ENCODE measurements at places on chromosomes 1 and 21.
A peak's percentile ranks its signal among the peaks of the same experiment; 100 is the strongest.

DNA sequence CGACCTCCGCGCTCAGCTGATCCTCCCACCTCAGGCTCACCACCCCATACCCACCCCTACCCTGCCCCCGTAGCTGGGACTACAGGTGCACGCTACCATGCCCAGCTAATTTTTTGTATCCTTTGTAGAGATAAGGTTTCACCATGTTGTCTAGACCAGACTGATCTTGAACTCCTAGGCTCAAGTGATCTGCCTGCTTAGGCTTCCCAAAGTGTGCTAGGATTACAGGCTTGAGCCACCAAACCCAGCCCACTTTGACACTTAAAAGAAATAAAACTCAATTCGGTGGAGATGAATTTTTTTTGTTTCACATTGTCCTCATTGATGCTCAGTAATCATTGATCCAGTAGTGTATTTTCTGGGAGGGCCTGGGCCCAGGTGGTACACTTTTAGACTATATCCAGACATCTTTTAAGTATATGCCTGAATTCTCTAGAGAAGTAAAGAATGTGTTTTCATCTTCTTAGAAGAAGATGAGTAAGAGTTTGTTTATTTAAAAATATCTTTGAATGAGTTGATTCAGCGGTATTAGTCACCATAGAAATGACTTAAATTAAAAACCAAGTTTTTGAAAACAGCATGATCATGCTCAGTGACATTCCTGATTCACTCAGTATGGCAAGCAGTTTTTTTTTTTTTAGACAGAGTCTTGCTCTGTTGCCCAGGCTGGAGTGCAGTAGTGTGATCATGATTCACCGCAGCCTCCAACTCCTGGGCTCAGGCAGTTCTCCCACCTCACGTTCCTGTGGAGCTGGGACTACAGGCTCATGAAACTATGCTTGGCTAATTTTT is 57.8 kb downstream of the EPB41 start:
- DNase-seq, result no peak

- DNase-seq, result no peak
Measured at GRCh38 chr21:36044056-36044455, 16.3 kb downstream of the SETD4 start.

DNA sequence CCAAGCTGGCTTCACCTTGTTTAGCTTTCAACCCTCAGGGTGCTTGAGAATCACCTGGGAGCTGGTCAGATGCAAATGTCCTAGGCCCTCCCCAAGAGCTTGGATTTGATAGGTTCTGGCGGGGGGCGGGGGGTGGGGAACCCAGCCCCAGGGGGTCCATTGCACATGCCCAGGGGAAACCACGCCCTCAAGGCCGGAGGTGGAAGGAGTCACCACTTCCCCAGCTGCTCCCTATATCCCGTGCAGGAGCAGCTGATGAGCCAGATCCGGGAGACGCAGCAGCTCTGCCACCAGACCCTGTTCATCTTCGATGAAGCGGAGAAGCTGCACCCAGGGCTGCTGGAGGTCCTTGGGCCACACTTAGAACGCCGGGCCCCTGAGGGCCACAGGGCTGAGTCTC is 5.8 kb downstream of the TOR3A start:
- no peak for DNase-seq

DNA sequence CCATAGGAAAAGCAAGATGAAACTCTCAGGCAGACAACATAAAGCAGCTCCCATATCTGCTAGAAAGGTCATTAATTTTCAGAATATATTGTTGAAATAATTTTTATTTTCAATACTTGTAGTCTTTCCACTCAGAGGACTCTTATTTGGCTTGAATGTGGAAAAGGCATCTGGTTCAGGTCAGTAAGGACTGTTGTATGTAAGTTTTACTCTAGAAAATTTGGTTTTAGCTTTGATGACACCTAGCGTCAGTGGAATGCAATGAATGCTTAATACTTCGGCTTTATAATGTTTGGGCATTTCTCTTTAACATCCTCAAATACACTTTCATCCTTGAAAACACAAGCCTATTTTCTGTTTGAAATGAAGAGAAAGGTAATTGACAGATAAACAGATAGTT is 63.3 kb downstream of the LRRC40 start:
- DNase-seq, result no peak

DNA sequence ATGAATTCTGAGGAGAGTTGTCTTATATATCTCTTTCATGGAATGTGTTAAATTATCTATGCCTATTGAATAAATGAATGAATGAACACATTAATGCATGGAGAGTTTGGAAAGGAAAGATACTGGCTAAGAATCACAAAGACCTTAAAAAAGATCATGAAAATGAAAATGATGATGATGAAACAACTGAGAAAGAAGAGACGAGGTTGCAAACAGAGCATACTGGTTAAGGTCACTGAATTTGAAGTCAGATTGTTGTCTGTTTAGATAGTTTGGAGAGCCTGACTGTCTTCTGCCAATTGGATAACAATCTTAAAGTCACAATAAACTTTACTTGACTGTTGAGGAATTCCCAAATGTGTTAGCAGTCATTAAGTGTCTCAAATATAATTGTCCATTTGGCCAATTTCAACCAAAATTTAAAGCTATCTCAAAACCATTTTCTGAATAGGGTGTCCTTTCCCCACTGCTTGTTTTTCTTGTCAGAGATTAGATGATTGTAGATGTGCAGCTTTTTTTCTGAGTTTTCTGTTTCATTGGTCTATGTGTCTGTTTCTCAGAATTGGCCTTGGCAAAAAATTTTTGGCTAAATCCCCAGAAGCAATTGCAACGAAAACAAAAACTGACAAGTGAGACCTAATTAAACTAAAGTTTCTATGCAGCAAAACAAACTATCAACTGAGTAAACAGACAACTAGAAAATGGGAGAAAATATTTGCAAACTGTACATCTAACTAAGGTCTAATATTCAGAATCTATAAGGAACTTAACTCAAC is 132.2 kb downstream of the PTGER3 start:
- no peak for DNase-seq

DNA sequence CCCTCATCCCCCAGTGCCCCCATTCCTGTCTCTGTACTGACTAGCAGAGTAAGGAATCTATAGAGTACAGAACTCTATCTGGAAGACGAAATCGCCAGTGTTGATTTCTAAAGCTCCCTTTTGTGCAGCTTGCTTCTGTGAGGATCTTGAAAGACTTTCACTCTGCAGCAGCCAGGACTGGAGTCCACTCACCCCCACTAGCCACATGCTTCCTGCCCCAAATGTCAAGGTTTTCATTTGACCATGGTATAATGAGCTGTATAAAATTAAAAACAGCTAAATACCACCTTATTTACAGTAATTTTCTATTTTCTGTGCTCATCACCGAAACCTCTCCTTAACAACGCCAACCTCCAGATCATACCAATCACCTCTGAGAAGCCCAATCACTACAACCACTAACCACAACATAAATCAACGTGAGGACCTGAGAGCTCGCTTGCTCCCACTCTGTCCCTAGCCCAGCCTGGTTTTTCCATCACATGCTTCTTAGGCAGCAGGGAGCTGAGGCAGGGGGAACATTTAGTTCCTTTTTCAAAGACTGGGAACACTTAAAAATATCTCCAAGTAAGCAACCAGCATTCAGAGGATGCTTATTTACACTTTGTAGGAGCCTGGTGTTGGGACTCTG is 56.1 kb upstream of the IRF2BP2 start:
- no peak for DNase-seq

DNA sequence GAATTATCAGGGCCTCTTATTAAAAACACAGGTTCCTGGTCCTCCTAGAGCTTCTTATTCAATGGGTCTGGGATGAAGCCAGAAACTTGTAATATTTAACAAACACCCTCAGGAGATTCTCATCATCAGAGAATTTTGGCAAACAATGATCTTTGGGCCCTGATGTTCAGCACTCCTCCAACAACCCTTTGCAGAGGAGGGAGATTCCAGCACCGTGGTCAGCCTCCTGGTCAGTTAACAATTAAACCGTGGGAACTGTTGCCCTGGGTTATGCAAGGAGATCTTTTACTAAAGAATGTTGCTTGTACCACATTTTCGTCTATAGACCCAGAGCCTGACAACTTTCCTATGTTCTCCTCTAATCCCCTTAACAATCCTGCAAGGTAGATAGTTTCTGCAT is 294.4 kb downstream of the PLPP3 start:
- no peak for DNase-seq

DNA sequence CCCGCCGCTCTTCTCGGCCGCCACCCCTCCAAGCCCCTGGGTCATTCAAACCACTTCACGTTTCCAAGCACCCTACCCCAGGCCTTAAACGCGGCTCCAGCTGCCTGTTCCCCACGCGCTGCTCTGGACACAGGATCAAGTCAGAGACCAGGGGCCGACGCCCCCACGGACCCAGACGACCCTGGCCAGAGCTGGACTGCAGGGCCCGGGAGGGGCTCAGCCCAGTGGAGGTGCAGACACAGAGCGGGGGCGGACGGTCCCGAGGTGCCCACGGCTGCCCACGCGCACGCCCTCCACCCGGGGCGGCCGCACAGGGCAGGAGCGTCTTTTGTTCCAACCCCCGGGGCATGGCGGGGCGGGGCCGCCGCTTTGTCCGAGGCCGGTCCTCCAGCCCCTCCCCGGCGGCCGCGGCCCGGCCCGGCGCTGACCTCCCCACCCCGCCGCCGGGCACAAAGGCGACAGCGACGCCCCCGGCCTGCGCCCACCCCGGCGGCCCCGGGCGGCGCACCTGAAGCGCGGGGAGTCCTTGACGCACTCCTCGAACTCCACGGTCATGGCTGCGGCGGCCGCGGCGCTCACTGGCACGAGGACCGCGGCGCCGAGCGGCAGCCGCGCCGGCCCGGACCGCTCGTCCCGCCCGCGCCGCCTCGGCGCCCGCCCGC is 338 bp downstream of the ACAP3 start:
- DNase-seq, result no peak

GRCh38 chr1:203112475-203112874 is 15.1 kb upstream of the ADORA1 start:
- no peak for DNase-seq

DNA sequence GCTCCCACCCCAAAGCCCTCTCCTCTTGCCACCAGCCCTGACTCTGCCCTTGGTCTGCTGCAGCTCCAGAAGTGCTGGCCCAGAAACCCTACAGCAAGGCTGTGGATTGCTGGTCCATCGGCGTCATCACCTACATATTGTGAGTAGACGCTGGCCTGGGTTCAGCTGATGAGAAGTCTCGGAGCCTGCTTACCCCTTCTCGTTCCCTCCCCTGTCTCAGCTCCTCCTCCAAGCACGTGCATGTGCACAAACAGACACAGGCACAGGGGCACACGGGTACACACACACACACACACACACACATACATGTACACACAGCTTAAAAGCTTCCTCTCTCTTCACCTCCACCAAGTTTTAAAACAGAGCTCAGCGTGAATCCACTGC is 24.3 kb downstream of the CAMK1G start:
- no peak for DNase-seq

DNA sequence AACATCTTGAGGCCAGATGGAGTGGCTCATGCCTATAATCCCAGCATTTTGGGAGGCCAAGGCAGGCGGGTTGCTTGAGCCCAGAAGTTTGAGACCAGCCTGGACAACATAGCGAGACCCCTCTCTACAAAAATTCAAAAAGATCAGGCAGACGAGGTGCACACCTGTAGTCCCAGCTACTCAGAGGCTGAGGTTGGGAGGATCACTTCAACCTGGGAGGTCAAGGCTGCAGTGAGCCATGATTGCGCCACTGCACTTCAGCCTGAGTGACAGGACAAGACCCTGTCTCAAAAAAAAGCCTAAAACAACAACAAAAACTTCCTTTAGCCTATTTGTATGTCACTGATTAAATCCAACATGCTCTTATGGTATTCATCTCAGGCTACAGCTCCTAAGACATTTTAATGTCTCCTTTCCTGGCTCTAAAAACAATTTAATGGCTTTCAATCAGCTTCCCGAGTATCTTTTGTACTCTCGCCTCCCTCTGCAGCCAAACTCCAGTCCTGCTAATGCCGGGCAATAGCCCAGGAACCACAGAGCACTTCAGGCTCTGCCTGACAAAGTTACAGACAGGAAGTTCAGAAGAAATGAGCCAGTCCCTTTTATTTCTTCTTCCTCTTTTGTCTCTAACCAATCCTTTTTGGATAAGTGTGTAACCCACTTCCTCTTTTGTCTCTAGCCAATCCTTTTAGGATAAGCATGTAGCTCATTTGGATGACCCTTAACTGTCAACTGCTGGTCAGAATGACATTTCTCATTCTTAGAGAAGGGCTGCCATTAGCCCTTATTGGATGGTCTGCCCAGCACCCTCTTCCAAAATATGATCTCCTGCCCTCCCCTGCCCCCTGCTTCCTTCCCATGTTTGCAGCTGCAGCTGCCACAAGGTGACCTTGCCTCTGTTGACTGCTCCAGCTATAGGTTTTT is 6.6 kb upstream of the DOP1B start:
- peak; percentile 38 for DNase-seq

- no peak for DNase-seq
Measured at GRCh38 chr1:8033322-8033721, 7.2 kb upstream of the ERRFI1 start.

DNA sequence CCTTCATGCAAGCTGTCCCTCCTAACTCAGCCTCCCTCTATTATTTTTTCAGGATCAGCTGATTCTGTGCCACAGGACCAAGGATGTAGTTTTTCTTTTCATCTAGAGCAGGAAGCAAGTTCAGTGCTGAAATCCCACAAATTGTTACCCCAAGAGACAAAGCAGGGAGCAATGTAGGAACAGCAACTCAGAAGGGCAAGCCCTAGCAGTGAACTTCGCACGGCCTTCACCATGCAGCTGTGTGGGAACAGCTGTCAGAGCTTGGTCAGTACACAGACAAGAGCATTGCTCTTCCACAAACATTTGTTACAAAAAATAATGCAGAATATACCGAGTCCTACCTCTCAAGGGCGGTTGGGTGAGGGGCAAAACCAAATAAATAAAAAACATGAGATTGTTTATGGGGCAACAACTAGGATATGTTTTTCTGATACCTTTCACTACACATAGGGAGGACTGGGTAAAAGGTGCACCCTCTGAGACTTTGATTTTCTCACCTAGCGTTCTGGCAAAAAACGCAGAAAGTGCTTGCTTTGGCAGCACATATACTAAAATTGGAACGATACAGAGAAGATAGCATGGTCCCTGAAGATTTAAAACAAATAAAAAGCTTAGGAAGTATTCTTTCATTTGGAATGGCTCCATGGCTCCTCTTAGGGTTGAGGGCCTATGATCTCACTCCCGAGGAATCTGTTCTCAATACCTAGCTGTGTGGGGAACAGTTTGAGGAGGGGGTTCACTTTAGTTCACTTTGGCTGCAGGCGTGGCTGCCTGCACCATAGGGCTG is 37.1 kb upstream of the ANGPTL7 start:
- DNase-seq, result no peak

DNA sequence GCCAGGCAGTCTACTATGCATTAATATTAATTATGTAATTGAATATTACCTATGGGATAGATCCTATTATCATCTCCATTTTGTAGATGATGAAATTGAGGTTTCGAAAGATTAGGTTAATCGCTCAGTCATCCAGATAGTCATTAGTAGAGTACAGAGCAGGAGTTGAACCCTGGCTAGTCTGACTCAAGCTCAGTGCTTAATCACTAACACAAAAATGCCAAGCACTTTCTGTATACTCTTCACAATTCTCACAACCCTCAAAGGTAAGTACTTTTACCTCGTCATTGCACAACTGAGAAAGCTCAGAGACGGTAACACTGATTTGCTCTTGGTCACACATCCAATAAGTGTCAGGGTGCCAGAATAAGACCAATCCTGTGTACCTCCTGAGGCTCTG is 280.2 kb upstream of the PLXNA2 start:
- DNase-seq, result no peak

Data from GM10248 (cell line).